ENCODE measurements at places on chromosomes 6 and 20.
A peak's percentile ranks its signal among the peaks of the same experiment; 100 is the strongest.

DNA sequence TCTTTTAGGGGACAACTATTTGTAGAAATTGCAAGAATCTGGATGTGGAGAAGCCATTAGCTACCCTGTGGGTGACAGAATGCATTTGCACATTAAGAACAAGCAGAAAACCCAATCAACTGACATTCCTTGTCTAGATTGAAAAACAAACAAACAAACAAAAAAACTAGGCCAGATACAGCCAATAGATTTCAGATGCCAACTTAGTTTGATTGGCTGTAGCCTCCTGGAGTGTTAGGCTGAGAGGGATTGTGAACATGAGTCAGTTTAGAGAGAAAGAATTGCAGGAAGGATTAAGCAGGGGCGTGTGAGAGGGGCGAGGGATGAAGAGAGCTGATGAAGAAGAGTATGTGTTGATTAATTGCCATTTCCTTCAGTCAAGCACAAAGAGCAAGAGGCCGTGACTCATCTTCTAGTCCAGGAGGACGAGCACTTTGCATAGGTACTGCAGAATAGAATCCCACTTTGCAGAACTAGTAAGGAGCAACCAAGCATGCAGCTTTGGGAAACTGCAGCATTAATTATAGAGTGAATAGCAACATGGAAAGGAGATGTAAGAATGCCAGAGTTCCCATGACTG, 188.0 kb upstream of the RAB32 start:
- no peak for DNase-seq

- no peak for DNase-seq
These were observed 336.0 kb downstream of the QKI start for GRCh38 chr6:163750431-163751031.

- no peak for DNase-seq
These were observed 19.0 kb upstream of the UTRN start for GRCh38 chr6:144266091-144266649.

DNA sequence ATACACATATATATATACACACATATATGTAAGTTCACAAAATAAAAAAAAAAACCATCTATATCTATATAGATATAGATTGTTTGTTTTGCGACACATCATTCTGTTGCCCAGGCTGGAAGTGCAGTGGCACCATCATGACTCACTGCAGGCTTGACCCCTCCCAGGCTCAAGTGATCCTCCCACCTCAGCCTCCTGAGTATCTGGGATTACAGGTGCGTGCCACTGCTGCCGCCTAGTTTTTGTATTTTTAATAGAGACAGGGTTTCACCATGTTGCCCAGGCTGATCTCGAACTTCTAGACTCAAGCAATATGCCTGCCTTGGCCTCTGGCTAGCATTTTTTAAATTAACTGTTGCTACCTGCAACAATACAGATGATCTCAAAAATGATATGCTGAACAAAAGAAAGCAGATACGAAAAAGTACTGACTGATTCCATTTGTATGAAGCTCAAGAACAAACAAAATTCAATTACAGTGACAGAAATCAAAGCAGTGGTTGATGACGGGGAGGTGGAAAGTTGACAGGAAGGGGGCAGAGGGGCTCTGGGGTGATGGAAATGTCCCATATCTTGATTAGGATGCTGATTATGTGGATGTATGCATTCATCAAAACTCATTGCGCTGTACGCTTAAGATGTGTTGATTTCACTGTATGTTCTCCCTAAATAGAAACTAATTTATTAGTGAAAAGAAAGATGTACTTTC, 49.6 kb downstream of the ATXN1 start:
- DNase-seq = no peak

- no peak for DNase-seq
These were observed 906 bp upstream of the BTN3A2 start for GRCh38 chr6:26363882-26364701.

DNA sequence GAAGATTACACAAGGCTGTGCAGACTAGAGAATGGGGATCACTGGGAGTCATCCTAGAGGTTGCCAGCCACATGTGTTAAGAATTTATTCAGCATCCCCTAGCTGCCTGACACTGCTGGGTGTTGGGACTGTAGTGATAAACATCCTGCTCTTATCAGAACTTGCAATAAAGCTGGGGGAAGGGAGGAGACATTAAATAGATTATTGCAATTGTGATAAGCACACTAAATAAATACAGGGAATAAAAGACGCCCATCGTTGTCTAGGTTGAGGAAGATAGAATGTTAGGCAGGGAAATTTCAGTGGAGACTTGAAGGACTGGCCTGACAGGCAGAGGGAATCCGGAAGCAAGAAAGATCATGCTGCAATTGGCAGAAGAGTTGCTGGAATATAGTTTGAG, 33.2 kb upstream of the TRAM2 start:
- DNase-seq = no peak

DNA sequence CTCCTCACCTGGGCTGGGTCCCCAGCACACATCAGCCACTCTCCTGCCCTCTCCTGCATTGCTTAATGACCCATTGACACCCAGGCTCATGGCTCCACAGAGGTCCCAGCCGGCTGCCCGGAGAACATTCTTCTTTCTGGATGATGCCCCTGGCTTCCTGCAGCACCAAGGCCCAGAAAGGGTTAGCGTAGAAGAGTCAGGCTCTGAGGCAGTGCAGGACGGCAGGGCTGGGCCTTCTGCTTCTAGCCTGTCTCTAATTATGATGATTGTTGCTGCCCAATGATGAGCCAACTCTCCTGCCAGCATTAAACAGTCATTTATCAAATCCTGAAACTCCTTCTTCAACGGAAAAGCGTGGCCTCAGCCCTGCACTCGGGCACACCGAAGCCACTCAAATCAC, 66.4 kb downstream of the ZNF217 start:
- no peak for DNase-seq

DNA sequence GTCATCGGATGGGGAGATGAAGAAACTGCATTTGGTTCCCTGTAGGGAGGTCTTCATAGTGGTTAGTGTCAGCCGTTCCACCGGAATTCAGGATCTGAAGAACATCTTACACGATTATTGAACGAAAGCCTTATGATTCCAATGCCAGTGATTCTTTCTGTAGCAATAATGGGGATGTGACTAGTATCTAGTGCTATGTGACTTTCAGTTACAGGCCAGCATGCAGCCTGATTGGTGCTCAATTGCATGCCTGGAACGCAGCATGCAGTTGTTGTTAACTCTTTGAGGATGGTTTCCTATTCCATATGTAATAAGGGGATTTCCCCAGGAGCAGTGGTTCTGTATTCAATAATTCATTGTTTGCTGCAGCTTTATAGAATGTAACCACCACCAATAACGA, 71.6 kb upstream of the SLC22A1 start:
- DNase-seq = no peak

DNA sequence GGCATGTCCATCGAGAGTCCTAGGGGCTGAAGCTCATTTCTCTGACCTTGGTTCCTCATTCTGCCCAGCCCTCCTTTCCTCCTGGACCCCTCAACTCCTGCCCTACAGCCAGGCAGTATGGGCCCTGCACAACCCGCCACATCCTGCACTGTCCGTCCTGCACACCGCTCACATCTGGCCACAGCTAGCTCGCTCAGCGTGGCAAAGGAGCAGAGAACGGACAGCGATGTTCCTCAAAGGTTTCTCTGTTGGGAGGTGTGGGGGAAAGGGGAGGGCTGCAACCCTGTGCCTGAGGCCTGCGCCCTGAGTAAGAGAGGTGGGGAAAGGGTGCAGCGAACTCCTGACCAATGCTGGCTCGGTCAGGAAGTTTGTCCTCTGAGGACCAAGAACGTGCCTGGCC, 90.1 kb downstream of the PXDC1 start:
- no peak for DNase-seq

GRCh38 chr6:114421199-114421598, 78.4 kb upstream of the HS3ST5 start:
- no peak for DNase-seq

GRCh38 chr20:50215101-50215690, 24.6 kb downstream of the CEBPB start:
- no peak for DNase-seq

DNA sequence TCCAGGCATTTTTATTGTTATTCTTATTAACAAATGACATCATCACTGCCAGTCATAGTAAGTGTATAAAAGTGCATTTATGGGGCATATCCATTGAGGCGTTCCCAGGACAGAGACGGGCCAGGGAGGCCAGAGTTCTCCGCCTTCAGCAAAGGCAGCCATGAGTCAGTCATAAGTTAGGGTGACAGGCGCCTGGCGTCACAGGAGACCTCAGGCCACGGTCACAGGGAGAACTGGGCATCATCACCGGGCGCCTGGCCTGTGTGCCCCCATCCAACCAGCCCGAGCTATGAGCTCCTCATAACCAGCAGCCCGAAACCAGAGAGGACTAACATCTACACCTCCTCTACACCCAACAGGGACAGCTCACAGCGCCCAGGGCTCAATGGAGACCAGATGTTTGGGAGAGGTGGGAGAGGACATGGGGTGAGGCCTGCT, 259.2 kb downstream of the DLL1 start:
- no peak for DNase-seq

DNA sequence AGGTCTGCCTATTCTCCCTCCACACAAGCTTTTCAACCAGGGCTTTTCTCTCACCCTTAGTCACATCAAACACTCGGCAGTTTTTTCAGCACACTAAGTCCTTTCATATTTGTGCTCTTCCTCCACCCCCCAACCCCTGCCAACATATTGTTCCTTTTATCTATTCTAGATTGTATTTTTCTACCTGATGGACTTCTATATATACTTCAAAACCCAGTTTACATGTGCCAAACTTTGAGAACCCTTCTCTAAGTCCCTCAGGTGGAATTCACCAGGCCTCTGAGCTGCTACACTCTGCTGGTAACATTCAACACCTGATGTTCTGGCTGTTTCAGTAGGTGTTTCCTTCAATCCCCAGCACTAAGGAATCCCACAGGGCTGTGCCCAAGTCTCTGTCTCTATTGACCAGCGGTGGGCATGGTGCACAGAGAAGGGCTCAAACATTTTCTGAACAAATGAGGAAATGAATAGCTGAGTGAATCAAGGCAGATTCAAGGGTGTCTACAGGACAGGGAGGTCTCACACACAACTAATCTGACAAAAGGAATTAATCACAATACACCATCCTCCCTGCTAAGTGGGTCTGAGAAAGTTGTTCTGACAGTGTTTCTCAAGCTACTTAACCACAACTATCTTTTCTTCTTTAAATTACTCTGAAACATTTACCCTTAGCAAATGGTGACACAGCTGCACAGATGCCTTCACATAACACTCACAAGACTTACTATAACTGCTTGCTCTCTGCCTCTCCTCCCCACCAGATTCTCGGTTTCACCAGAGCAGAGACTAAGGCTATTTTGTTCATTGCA, 166.5 kb downstream of the TSHZ2 start:
- no peak for DNase-seq

DNA sequence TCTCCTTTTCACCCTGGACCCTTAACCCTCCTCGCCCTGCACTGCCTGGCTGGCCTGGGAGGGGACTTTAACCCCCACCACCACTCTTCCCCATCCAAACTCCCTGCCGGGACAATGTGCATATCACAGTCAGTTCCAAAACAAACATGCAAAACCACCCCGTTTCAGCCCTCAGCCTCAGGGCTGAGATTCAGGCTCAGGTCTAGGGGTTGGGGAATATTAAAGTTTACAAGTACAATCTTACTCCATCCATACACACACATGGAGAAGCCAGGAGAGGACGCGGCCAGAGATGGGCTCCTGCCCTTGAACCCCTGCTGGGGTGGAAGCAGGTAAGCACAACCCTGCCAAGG, 534 bp downstream of the KIAA1755 start:
- DNase-seq = no peak

DNA sequence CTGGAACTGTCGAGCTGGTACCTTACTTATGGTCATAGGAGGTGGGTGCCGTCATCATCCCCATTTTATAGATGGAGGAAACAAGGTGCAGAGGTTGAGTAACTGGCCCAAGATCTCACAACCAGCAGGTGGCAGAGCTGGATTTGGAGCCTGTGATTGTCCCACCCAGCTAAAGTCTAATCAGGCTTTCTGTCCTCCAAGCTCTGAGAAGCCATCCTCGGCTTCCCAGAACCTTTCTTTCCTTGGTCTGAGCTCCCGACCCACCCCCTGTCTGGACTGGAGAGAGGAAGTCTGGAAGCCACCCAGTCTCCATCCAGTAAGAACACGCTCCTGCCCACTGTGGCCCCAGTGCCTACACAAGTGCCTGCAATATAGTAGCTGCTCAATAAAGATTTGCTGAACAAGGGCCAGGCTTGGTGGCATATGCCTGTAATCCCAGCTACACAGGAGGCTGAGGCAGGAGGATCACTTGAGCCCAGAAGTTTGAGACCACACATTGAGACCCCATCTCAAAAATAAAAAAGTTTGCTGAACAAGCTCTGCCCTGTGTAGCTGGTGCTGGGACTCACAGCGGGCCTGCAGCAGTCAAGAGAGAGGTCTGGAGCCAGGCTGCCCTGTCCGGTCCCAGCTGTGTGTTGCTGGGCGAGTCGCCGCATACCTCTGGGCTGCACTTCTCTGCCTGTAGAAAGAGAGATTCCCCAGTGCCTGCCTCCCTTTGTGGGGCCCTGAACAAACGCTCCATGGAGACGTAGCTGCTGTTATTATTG, 32.5 kb upstream of the DLGAP4 start:
- DNase-seq = no peak

- no peak for DNase-seq
These were observed 145.1 kb downstream of the RIMS1 start for GRCh38 chr6:72031471-72031870.

- no peak for DNase-seq
These were observed 18.9 kb upstream of the SLC22A2 start for GRCh38 chr6:160277546-160277945.

- DNase-seq = no peak
These were observed 19.9 kb downstream of the PXT1 start for GRCh38 chr6:36422714-36423100.

- no peak for DNase-seq
These were observed 20.0 kb downstream of the SUN5 start for GRCh38 chr20:32984196-32984595.

- DNase-seq = no peak
These were observed 281.9 kb upstream of the RNF24 start for GRCh38 chr20:4297127-4297826.

- DNase-seq = no peak
These were observed 7.1 kb downstream of the L3MBTL1 start for GRCh38 chr20:43514648-43514999.

DNA sequence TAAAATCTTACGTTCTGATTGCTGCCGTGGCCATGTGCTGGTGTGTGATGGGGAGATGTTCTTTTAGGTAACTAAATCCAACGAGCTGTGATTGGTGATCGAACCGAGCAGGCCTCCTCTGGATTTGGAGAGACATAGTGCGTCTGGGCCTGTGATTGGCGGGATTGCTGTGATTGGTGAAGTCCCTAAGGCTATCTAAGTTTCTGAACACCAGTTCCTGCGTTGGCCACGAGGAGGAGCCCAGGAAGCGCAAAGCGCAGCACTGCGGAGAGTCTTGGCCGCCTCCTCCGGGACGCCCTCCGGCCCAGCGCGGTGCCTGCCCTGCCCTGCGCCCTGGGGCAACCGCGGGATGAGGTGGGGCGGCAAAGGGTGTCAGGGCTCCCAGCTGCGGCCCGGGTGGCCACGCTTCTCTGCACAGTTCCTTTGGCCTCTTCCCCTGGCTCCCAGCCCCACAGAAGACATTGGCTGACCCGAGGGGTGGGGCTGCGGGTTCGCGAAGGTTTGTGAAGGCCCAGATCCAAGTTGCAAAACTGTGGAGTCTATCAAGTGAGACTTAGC, 33.0 kb downstream of the HNF4A start:
- DNase-seq = peak; percentile 49

Data from NCI-H2081 (cell line).